CD4-positive, alpha-beta T cell treated with Interleukin-17A for 1 hour (primary cell): ENCODE measurements at places on chromosomes 7 and 10.

DNA sequence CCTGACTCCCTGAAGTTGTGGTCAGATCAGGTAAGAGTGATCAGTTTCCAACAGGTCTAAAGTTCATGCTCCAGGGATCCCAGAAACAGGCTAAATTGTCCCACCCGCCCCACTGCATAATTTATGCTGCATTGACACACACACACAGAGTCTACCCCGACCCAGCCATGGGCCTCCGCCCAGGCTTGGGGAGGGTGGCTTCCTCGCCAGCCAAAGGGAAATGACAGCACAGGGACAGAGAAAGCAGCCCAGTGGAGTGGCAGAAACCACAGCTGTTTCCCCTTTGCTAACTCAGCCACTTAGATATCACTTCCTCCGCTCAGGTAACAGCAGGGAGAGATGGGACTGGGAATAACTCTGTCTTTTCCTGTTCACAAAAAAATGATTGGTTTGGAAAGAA lies 9.4 kb downstream of the SH3PXD2A start:
- DNase-seq, result peak; percentile 39

DNA sequence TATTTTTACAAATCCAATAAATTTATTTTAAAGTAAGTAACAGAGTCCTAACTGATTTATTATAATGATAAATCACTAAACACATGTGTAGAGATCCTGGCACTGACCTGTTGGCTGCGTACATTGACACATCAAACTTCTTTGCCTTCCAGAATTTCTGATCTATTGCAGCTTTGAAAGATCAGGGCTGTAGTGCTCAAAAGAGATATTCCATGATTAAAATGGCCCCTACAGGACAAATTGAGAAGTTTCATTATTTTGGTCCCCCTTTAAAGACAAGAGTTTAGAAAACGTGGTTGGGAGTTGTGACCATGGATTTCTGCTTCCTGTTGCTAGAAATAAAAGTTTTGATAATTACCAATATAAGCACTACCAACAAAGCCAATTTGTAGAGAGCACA lies 87.7 kb upstream of the PDK4 start:
- DNase-seq, result no peak

DNA sequence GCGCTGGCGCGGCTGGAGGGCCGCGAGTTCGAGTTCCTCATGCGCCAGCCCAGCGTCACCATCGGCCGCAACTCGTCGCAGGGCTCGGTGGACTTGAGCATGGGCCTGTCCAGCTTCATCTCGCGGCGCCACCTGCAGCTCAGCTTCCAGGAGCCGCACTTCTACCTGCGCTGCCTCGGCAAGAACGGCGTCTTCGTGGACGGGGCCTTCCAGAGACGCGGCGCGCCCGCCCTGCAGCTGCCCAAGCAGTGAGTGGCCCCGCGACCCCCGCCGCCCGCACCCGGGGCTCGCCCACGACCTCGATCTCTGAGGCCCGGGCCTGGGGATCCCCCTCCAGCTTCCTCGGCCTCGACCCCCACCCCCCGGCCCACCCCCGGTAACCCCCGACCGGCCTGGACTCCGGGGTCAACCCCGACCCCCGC lies 537 bp downstream of the FOXK1 start:
- DNase-seq, result peak; percentile 36

GRCh38 chr7:124033095-124033806 lies 384 bp upstream of the TMEM229A start:
- no peak for DNase-seq

GRCh38 chr10:65845916-65846315 lies 1079.9 kb upstream of the LRRTM3 start:
- no peak for DNase-seq

DNA sequence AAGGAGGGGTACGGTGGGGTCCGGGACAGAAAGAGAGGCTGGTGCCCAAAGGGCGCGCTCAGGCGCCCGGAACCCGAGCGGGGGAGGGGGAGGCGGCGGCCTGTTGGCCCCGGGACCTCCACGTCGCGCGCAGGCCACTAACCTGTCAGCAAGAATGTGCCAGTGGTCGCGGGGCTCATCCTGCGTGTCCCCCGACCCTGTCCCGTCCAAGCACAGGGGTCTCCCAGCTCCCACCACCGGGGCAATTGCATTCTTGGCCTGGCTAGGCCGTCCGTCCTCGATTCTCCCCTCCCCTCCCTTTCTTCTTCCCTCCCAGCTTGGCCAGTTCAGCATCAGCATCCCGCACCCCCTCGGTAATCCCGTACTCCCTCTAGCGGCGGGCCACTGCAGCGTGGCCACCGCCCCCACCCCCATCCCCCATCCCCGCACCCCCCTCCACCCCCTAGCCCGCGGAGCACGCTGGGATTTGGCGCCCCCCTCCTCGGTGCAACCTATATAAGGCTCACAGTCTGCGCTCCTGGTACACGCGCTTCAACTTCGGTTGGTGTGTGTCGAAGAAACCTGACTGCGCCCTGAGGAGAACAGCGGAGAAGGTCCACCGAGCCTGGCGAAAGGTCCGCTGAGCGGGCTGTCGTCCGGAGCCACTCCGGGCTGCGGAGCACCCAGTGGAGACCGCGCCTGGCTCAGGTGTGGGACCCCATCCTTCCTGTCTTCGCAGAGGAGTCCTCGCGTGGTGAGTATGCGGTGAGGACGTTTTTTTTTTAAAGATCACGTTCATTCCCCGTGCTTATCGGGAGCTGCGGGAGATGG lies at the start of gene SGCE:
Gene SGCE (minus strand): TSS at position 286 of the 810 bp plus-strand sequence. CDS start 35 bp downstream, at position 251.
- peak; percentile 57 for DNase-seq

DNA sequence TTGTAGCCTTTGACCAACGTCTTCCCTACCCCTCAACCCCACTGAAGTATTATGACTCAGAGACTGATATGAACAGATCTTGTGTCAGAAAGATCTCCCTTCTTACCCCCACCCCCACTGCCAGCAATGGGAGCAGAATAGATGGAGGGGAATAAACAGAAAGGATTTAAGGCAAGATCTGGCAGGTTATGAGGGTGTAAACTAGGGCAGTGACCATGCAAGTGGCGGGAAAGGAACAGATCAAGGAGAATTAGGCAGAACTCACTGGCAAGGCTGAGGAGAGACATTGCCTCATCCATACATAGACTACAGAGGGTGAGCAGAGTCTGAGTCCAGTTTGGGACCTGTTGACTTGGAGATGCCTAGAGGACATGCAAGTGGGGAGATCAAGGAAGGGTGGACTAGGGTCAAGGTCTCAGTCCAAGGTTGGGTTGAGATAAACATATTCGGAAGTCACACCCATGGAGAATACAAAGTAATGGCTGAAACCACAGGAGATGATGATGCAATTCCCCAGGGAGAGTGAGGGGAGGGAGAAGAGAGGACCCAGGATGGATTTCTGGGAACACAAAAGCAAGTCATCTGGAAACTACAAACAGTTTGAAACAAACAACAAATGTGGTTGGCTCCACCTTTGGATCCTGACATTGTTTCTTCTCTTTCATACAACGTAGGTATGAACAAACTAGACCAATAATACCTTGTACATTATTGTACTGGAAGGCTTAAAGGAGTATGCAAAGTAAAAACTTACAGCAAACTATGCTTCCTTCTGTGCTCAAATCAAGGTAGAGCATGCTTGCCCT lies 44.9 kb upstream of the IL6 start:
- DNase-seq, result no peak

DNA sequence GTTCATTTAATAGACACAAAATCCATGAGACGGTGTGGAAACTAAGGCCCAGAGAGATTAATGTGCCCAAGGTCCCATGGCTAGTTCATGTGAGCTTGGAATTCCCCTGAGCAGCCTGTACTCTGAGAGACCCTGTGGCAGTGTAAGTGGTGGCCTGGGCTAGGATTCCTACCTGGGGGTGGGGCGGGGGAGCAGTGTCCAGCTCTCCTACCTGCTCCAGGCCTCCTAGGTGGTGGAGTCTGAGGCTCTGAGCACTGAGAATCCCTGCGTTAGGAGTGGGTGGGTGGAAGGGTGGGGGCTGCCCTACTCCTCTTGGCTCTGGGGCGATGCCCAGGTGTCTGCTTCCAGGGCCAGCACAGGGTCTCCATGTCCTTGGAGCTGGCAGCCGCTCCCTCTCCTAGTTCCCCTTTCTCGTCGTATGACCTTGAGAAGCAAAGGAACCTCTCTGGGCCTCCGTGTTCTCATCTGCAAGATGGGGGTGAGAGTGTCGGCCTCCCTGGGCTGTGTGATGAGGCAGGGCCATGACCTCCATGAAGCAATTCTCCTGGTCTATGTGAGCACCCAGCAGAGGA lies 2.5 kb downstream of the SNCG start:
- DNase-seq, result no peak

- no peak for DNase-seq
Measured at GRCh38 chr7:94525923-94526322, 16.3 kb downstream of the CASD1 start.

- no peak for DNase-seq
Measured at GRCh38 chr7:88429382-88429781, 122.7 kb upstream of the STEAP4 start.

DNA sequence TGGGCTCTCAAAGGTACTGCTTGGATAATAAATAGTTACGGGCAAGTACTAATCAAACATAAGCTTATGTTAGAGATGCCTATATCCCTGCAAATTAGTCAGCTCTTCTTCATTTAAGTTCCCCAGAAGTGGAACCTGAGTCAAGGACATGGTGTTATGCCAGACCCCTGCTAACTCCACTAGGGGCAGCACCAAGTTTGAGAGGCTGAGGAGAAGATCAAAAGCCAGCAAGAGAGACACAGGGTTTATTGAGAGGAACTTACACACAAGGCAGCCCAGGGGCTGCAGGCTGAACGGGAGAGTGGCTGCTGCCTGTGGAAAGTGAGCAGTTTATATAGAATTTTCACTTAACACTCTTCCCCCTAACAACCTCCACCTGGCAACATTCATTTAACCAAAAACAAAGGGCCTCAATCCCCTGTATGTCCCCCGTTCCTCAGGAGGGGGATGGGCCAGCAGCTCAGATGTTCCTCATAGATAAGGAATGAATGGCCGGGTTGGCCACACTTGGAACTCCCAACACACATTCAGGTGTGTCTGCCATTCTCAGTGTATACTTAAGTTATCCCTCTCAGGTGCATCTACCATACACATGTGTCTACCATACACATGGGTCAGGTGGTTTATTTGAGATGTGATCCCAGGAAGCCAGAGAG lies 62.6 kb upstream of the GHITM start:
- DNase-seq, result no peak

DNA sequence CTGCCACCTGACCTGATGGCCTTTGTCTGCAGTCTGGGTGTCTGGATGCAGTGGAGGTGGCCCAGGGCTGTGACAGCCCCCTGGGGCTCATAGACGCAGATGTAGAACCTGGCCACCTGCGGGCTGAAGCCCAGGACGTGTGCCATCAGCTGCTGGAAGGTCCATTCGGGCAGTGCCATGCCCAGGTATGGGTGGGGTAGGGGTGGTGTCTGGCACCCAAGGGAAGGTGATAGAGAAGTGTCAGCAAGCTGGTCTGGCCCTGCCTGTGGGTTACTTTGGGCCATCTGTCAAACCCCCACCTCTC lies 6.1 kb upstream of the ZNF467 start:
- DNase-seq, result no peak

DNA sequence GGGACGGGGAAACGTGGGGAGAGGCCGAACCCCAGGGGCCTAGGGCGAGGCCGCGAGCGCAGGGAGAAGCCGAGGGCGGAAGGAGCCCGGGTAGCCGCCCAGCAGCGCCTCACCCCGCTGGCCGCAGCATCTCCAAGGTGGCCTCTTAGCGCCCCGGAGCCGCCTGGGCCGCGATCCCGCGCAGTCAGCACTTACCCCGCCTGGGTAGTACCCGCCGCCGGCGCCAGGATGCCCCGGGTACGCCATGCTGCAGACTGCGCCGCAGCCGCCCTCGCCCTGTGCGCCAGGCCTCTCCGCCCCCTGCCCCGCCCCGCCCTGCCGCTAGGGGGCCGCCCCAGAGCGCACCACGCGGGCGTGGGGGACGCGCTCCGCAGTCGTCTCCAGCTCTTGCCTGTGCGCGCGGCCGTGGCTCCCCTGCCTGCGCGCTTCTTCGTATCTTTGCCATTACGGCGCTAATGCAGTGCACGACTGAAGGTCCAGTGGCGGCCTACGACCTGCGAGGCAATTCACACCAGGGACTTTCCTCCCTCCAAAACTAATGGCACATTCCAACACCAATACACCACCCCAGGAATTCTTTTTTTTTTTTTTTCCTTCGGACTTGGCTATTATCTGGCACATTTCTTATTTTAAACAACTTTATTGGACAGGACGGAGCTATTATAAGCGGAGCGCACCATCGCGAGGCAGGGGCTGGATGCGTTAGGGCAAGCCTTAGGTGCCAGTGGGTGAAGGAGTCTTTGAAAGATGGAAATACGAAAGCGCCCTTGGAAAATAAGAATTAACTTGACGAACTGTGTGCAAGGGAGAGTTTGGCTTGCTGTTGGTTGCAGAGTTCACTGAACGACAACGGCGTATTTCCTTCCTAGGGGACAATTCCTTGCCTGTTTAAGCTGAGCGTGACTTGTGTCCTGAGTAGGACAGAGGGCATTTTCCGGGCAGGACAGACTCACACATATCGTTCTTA lies at the start of gene SRI:
Gene SRI (minus strand): TSS at position 258 of the 967 bp plus-strand sequence. CDS start 12 bp downstream, at position 246.
- DNase-seq, result peak; percentile 92

GRCh38 chr7:148253629-148254028 lies 336.9 kb upstream of the C7orf33 start:
- DNase-seq, result no peak

- no peak for DNase-seq
Measured at GRCh38 chr7:154326421-154326820, 274.2 kb downstream of the DPP6 start.

DNA sequence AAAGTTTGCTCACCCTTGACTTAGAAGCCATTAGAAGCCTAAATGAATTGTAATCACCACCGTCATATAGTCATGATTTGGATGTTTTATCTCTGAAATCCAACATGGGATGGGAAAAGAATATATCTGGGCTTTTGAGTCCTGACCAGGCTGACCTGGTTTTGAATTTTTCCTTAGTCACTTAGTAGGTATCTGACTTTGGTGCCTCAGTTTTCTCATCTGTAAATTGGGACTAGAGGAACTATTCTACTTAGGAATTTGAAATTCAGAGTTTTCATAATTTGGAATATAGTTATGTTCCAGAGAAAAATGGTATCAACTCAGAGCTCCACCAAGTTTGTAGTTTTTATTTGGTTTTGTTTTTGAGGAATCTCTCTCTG lies 40.9 kb downstream of the SHOC2 start:
- no peak for DNase-seq

GRCh38 chr10:118214776-118215175 lies 127.3 kb downstream of the FAM204A start:
- DNase-seq, result no peak

DNA sequence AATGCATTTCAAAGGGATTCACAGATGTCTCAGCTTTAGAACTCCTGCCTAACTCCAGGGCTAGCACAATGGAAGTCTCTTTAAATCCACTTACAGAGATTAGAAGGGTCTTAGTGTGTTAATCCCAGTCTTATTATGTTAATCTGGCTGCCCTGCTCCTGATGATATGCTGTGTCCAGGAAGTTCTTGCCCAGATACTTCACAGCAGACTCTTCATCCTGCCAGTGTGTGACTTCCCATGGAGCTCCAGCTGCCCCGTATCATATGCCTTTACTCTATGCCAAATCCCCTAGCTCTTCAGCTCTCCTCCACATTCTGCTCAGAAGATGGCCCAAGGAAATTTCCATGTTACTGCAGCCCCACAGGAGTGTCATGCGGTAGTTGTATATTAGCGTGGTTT lies 533.8 kb downstream of the GALNT17 start:
- DNase-seq, result no peak

- no peak for DNase-seq
Measured at GRCh38 chr7:123271231-123271630, 71.5 kb upstream of the SLC13A1 start.

GRCh38 chr7:47460251-47460989 lies 121.5 kb downstream of the TNS3 start:
- no peak for DNase-seq
